ENCODE measurements at places on chromosomes 2 and 18. TPM values are rescaled to one million over a fixed set of nuclear protein-coding genes. Genes with fewer than 3 reads are reported as not detected.

The LYG2 gene
- total RNA-seq = not detected

The GNLY gene
- 903 TPM for total RNA-seq

The GKN1 gene
- total RNA-seq = not detected

The CRYBA2 gene
- total RNA-seq = not detected

The CFC1 gene
- not detected for total RNA-seq

The BOLL gene
- total RNA-seq = not detected

The ARHGEF33 gene
- total RNA-seq = 0.28 TPM

The SGPP2 gene
- total RNA-seq = 0.20 TPM

The DUSP2 gene
- total RNA-seq = 52.0 TPM

The BOK gene
- total RNA-seq = 1.0 TPM
